Forelimb muscle (tissue), 1 donor: ENCODE measurements at places on chromosomes 1 and 21. TPM values are rescaled to one million over a fixed set of nuclear protein-coding genes. Genes with fewer than 3 reads are reported as not detected.

DNA sequence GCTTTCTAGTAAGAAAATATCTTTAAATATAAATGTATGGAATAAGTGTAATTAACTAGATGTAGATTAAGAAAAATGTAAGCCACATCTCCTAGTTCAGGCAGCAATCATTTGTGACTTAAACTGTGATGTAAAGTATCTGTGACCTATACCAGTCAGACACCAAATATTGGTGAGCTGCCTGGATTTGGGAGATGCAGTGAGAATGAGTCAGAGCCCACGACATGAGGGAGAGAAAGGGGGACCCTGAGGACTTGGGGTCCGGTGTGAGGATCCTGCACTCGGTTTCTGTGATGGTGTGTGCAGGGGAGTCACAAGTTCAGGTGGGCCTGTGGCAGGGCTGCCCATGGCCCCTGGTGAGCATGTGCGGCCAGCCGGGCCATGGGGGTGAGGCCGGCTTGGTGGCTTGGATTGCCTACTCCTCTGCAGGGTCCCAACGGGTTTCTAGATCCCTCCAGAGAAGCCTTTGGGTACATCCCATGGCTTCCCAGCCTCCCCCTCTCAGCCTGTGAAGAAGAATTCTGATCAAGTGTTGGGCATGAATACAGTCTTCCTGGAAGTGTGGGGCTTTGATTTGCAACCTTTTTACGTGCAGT is 19.0 kb upstream of the ABCG1 start:
- DNase-seq: no peak

DNA sequence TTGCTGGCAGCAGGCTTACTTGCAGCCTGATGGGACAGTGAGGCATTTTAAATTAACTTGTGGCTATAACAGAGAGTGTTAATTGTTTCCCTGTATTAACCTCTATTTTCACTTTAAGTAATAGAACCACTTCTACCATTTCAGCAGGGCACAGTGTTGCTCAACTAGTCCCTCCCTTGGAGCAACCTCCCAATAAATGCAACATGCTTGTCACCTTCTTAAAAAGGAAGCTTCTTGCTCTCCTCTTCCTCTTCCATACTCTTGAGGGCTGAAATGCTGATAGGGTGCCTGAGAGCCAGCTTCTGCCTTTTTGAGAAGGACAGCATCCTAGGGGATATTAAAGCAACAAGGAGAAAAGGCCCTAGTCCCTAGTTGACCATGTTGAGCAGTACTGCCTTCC is 52.1 kb downstream of the C4BPA start:
- DNase-seq: no peak

DNA sequence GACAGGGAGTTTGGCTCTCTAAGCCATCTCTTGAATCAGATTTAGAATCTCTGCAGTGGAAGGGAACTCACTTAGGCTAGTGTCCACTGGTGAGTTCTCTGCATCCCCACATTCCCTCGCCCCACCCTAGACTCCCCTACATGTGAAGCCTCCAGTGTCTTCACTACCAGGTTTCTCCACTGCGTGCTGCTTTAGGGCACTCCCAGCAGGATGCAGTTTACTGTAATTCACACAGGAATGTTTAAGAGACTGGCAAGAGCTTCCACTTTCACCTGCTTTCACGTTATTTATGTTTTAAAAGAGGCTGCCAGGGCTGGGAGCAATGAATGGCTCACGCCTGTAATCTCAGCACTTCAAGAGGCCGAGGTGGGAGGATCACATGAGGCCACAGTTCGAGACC is 60.2 kb downstream of the KAZN start:
- DNase-seq: no peak

GRCh38 chr21:25409978-25410377 is 197.3 kb downstream of the MRPL39 start:
- DNase-seq: no peak

DNA sequence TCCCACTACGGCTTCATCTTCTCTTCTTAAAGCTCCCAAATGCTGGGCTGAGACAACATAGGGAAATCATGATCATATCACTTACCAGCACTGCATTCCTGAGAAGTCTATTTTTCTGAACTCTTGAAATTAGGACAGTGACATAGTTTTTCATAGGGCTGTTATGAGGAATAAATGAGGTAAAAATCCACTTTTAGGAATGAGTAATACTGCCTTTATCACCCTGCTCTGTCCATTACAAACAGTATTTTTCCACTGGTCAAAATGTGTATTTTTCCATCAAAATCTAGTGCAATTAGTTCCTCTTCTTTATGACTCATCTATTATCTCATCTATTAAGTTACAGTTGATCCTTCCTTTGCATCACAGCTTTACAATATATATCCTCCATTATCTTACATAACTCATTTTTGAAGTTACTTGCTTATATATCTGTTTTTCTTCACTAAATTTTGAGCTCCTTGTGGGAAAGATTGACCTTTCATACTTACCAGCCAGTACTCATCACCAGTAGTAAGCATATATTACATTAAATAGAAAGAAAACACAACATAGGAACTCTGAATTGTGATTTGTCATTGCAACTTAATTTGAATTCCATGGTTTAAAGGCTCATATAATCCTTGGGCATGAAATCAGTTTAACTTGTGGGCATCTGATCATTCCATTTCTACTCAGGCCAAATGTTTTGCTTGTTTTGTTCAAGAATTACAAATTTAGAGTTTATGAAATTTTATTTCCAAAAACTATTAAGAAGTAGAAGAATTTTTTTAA is 37.1 kb downstream of the PRRX1 start:
- no peak for DNase-seq

DNA sequence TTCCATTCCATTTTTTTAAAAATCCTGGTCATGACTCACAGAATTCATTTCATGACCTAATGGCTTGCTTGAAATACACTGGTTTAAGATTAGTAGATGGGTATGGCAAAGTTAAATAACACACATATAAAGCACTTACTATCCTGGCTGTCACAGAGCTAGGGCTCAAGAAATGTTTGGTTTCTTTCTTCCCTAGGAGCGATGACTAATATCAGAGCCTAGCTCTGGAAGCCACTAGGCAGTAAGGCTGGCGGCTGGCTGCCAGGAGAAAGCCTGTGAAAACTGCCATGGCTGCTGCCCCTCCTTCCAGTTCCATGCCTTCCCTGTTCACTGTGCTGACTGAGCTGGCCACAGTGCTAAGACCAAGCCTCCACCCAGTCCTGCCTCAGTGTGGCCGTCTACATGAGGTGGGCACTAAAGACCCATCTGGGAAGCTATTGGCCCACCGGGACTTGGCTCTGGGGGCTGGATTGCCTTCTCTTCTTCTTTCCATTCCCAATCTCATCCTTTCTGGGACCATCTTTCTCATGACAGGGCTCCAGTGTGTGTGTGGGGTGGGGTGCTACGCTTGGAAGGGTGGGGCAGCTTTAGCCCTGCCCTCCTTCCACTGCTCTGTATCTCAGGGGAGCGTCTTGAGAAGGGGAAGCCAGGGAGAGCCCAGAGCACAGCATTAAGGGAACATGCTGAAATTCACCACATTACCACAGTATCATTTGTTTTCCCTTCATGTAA is 10.8 kb upstream of the ASCL5 start:
- DNase-seq: no peak

Gene HPCA
- polyA plus RNA-seq: 0.15 TPM

- DNase-seq: no peak
Observed at GRCh38 chr1:18079941-18080735, 27.5 kb upstream of the IGSF21 start.

DNA sequence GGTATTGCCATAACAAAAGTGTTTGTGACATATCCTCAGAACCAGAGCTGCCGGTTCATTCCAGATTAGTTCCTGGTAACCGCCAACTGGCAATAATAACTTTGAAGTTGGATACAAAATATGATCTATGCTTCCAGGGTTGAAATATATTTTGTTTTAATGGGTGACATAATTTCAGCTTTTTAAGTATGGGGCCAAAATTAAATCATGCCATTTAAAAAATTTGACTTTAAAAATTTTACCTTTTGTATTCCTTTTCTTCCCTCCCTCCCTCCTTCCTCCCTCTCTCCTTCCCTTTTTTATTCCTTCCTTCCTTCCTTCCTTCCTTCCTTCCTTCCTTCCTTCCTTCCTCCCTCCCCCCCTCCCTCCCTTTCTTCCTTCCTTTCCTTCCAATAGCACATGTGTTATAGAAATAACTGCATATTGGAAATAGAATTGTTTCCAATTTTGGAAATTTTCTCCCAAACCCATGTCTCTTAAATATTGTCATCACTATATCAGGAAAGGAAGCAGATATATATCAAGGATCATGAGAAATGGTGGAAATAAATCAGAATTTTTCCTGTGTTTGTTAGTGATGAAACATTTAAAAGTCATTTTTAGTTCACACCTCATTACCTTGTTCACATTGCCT is 12.0 kb upstream of the KIFAP3 start:
- DNase-seq: no peak

DNA sequence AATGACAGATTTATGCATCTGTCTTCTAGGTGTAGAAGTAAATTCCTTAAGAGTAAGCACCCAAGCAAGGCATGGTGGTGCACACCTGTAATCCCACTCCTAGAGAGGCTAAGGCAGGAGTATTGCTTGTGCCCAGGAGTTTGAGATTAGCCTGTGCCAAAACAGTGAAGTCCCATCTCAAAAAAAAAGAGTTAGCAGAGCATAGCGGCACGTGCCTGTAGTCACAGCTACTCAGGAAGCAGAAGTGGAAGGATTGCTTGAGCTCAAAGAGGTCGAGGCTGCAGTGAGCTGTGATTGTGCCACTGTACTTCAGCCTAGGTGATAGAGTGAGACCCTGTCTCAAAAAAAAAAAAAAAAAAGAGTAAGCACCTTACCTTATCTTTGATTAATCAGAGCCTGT is 15.1 kb upstream of the TIPRL start:
- no peak for DNase-seq

Gene BTBD8
- polyA plus RNA-seq: 2.5 TPM

- no peak for DNase-seq
Observed at GRCh38 chr1:199945591-199945990, 81.9 kb upstream of the NR5A2 start.

Gene PBXIP1
- polyA plus RNA-seq: 164 TPM

DNA sequence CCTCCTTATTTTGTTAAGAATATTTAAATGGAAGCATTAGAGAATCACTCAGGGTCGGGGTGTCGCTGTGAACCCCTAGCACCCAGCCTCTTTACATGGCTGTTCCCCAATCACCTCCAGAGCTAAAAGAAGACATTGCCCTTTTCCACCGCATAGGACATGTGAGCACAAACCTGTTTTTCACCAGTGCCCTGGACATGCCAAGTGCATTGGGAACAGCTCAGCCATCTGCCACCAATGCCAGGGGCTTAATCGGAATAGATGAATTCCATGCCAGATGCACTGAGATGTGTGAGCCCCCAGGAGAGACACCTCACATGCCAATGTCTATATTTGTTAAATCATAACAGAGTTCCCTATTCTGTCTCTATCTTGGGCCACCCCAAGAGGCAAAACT is 33.3 kb downstream of the EIF2D start:
- no peak for DNase-seq

DNA sequence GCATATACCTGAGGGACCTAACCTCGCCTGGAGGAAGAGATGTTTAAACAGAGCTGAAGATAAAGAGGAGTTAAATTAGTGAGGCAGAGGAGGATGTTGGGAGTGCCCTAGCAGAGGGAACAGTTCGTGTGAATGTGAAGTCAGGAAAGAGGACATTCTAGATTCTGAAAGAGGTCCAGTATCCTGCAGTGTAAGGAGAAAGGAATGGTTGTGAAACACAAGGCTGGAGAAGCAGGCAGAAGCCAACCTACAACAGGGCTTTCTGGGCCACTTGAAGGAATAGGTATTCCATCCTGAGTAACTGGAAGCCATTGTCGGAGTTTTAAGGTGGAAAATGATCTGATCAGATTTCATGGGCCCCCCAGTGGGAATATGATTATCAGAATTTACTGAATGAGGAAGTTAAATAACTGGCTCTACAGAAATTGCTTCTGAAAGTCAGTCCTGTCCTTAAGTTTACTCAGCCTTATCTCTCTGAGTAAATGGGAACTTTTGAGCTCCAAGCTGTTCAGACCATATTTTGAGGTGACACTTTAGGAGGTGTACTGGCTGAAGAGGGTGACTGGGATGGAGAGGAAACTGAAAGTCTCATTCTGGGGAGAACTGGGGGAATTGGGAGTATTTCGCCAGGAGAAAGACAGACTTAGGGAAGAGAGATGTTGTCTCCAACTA is 24.4 kb upstream of the FAAH start:
- no peak for DNase-seq

GRCh38 chr1:65946960-65947359 is 154.3 kb downstream of the PDE4B start:
- DNase-seq: no peak

Gene TFF2
- polyA plus RNA-seq: not detected

- DNase-seq: no peak
Observed at GRCh38 chr1:202286622-202287097, 55.1 kb downstream of the UBE2T start.

- no peak for DNase-seq
Observed at GRCh38 chr1:235821361-235821981, 45.2 kb downstream of the LYST start.

GRCh38 chr1:115879977-115880376 is 39.1 kb upstream of the NHLH2 start:
- no peak for DNase-seq

Gene RRP15
- 18.0 TPM for polyA plus RNA-seq

- DNase-seq: no peak
Observed at GRCh38 chr1:175862408-175862807, 119.0 kb upstream of the TNR start.

DNA sequence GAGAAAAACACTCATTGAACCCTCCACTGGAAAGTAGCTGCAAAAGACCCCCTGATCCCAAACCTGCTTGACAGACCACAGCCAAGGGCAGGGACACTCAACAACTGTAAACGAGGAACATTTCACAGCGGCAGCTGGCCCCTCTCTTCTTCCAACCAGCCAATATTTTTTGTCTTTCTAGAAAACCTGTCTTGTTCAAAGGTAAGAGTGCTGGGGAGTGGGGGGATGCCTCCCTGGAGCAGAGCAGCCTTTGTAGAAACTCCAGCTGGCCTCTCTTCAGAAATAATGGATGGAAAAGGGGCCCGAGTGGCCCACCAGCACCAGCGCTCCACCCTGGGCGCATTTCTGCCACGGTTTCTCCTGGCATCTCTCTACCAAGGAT is 384.0 kb downstream of the RRAGC start:
- no peak for DNase-seq

DNA sequence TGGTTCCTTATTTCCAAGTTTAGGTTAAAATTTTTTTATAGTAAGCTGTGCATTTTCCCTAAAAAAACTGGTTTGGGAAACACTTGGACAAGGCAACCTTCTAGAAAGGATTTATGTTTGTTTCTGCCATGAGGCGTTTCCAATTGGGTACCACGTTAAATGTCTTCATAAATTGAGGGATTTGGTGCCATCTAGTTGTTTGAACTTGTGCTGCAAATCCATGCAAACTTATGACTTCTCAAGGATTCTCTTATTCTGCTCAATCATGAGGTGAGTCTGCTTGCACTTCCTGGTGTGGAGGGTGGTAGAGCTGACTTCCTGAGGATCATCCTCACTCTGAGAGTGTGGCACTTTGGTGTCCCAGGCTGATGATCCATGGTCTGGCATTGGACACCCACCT is 123.3 kb downstream of the PCNX2 start:
- DNase-seq: no peak

Gene CRNN
- not detected for polyA plus RNA-seq

DNA sequence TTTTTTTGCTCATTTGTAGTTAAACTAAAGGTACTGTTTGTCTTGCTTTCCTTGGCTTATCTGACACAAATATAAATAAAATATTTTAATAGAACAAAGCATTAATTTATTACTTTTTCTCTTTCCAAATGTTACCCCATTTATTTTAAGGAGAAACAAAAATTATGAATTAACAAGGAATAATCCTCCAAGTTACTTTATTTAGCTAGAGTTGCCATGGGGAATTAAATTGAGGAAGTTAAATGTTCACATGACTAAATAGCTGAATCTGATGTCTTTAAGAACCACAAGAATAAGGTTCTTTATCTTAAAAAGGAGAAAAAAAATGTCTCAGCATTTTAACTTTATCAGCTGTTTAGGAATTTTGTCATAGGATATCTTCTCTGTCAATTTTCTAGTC is 12.3 kb downstream of the ATG4C start:
- no peak for DNase-seq
